Stimulated activated naive CD4-positive, alpha-beta T cell (primary cell): ENCODE measurements at places on chromosomes 1 and 21.
A peak's percentile ranks its signal among the peaks of the same experiment; 100 is the strongest.

DNA sequence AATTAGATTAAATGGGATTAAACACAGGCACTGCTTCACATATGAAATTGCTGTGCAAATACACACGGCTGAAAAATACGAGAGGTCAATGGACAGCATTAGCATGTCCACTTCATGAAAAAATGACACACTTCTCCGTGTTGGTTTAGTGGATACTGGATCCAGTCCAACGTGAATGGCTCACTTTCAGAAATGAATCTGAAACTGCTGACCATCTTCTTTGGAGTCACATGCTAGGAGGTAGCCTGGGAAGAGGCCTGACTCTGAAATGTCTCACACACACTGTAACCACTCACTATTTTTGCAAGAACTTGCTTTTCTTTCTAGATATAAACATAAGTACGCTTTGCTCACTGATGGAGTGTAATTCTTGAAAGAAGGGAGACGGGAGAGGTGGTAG lies 127.3 kb downstream of the HLCS start:
- no peak for DNase-seq

- DNase-seq: no peak
Observed at GRCh38 chr1:232029315-232029714, 402.7 kb downstream of the DISC1 start.

DNA sequence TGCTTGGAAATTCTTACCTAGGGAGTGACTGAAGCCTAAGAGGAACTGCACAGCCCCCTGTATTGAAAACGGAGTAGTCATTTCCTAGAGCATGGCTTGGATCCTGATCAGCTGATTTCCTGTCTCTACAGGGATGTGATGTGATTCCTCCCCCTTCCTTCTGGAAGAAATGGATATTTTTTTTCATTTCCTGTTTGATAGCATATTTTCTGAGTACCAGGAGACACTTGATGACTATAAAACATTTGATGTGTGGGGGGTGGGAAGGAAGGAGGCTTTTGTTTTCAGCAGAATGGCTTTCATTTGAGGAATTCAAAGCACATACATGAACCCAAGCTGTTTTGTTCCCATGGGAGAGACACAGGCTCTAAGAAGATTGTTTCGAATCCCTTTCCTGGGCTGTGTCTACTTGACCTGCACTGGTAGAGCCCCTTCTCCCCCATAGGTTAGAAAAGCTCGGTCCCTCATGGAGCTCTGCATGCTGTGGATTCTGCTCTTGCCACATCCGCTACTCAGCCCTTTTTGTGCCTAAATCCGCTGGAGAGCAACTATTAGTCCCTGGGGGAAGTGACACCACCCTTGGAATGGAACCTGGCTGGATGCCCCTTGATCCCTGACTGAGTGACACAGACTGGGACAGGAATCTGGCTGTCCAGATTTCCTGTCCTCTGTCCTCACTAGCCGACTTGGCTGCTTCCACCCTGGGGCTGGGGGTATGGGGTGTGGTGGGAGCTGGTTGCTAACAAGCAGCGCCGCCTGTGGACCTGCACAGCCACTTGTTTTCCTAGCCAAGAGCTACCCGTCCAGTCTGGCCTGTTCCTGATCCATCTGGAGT lies 71.8 kb upstream of the MACF1 start:
- DNase-seq: no peak

DNA sequence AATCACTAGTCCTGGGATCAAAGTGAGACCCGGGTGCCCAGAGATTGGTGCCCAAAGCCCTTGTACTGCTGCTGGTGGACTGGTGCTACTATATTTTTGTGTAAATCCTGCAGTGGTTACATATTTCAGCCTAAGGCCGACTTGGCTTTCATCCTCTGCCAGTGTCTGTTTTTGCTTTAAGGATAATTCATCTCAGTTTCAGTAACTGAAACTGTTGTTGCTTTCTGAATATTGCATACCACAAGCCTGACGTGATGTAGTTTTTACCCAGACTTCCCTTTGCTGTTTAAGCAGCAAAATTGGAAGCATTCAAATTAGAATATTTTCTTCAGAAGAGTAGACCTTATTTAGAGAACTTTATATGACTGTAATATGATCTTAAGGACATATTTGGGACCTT lies 341.8 kb downstream of the RYR2 start:
- DNase-seq: no peak

- no peak for DNase-seq
Observed at GRCh38 chr1:219490566-219490965, 122.3 kb downstream of the ZC3H11B start.

DNA sequence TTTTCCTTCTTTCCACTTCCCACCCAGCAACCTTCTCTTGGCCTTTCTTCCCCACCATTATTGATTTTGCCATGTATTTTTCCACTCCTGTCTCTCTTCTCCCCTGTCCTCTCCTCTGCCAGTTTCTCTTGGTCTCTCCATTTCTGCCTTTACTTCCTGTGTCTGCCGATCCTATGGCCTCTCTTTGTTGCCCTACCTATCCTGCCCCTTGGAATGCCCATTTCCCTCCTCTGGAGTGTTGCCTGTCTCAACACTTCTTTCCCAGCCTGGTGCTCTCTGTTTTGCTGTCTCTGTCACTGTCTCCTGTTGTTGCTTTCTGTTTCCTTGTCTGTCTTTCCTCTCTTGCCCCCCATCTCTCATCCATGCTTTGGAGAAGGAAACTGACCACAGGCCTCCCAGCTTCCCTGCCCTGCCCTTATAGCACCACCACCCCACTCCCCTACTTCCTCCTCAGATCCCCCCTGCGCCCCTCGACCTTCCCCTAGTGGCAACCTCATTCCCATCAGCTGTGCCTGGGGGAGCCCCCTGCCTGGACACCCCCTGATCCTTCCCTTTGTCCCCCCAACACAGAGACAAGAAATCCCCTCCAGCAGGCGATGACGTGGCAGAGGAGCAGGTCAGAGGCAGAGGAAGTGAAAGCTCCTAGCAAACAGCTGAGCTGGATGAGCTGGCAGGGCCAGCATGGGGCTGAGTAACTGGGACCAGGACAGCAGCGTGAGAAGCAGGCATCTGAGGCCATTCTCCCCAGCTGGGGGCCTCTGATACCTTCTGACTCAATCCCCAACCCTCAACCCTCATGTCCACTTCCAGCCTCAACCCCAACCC lies 6.6 kb upstream of the ETV3L start:
- DNase-seq: no peak

GRCh38 chr1:25810341-25811299 lies 9.1 kb upstream of the MTFR1L start:
- DNase-seq: peak; percentile 87

DNA sequence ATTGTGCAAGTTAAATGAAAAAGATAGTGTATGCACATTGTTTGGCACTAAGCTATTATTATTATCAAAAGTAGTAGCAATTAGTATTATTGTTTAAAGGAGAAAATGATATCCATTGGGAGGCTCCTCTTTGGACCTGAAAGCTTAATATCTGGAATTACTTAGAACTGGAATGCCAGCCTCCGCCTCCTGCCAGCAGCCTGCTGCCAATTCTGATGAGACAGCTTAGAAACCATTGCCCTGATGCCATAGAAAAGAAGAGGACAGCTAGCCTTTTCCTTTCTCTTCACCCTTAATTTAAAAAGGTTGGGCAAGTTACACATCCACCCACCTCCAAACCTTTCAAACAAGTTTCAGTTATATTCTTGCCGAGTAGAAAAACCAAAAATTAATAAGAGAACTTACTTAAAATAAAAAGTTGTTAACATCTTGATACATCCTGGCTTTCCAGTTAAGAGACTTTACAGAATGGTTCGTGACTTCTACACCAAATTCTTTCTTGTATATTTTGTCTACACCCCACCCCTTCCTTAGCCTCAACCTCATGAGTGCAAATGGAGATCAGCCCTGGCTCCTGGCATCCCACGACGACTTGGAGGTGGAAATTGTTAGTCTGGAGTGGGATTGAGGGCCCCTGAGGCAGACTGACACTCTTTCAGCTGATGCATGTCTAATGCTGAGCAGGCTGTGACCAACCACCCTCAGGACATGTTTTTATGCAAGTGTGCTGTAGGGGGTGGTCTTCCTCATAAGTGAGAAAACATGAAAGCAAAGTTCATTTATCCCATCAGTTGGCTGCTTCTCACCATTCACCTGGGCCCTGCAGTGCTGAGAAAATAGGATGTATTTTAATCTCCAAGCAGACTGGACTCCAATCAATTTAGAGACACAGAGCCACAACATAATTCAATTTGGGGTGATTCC lies 120.6 kb downstream of the KCNJ15 start:
- DNase-seq: no peak

DNA sequence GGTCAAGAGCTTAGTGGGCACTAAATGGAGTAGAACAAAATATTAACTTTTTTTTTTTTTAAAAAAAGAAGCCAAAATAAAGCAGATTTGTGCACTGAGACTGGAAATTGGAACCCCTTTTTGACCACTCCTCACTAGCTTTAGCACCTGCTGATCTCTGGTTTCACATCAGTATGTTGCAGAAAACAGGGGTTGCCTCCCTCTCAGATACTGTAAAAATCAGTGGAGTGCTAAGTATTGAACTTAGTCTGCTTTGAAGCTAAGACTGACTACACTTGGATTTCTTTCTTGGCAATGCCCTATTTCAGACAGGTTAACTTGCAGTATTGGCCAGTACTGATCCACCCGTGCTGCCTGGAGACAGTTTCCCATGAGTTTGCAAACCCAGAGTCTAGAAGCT lies 2.7 kb upstream of the KIAA0040 start:
- no peak for DNase-seq

DNA sequence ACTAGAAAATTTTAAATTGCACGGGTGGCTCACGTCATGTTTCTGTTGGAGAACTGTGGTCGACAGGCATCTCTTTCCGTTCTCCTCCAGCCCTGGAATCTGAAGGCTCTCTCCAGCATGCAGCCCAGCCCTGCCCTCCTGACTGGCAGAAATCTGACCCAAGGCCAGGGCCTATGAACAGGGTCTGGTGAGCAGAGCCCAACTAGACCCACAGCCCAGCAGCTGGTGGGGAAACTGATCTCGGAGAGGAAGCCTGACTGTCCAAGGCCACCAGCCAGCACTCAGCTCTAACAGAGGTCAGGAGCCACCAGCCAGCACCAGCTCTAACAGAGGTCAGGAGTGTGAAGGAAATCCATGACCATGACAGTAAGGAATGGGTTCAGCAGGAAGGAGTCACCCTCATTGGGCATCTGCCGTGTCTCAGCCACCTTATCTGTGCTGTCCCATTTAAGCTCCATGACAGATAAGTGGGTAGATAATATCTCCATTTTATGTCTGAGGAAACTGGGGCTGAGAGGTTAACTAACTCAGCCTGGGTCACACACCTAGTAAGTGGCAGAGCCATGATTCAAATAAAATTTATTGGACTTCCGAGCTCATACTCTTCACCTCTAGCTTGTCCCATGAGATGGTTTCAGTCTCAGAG lies 20.2 kb upstream of the PKP1 start:
- DNase-seq: no peak

DNA sequence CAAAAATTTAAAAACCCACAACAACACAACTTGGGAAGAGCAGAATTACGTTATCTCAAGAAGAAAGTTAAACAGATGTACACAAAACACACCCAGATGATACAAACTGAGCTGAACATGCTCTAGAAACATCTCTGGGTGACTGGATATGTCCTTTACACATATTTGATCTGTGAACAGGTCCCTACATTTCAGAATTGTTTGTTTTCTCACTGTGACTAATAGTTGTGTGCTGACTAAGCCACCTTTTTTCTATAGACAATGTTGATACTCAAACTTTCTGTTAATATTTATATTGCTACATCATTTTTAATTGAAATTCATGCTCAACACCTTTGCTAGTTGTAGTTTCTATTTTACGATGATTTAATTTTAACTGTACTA lies 1.0 kb upstream of the F11R start:
- DNase-seq: no peak

DNA sequence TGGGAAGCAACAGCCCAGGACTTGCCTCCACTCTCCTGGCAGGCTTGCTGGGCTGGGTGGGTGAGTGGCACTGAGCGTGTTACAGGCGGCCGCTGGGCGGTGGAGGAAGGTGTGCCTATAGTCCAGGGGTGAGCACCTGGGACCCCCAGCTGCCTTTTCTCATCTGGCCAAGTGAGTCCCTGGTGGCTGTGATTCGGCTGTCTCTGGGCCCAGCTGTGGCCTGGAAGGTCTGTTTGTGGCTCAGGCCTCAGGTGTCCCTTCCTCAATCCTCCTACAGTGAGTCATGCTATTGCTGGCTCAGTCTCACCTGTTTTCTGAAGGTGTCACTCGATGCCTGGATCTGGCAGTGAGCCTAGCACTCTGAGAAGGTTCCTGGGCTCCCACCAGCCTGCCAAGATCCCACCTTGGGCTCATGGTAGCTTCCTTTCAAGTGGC lies 564.2 kb downstream of the PTPRU start:
- no peak for DNase-seq

DNA sequence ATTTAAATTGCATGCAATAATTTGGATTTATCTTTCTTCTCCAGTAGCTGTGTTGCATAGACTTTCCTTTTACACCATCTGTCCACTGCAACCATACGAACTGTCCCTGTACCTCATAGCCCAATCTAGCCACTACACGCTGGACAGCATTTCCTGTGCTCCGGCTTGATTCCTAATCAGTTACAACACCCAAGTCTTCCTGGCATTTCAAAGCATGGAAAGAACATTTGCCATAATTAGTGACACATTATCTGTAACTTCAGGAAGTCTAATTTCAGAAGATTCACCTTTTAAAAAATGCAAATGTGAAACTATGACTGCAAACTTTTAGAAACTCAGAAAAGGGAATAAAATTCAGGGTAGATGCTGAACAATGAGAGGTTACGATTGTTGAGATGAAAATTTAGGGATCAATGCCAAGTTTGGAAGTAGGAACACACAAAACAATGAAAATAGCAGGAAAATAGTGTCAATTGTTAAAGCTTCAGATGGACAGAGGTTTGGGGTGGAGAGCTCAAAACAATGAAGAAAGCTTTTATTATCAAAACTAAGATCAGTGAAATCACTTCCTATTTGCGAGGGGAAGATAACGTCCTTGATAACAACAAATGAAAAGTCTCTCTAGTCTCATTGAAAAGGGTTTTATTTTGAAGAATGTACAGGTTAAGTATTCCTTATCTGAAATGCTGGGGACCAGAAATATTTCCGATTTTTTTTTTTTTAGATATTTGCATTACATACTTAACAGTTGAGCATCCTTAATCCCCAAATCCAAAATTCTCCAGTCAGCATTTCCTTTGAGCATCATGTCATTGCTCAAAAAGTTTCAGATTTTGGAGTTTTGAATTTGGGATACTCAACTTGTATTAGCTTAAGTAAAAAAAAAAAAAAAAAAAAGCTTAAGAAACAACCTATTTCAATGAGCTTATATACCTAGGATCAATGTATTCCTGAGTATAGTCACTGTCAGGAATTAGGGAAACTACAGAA lies 107.3 kb downstream of the FNBP1L start:
- DNase-seq: no peak
